ENCODE measurements at places on chromosomes 11 and 22.
A peak's percentile ranks its signal among the peaks of the same experiment; 100 is the strongest.

DNA sequence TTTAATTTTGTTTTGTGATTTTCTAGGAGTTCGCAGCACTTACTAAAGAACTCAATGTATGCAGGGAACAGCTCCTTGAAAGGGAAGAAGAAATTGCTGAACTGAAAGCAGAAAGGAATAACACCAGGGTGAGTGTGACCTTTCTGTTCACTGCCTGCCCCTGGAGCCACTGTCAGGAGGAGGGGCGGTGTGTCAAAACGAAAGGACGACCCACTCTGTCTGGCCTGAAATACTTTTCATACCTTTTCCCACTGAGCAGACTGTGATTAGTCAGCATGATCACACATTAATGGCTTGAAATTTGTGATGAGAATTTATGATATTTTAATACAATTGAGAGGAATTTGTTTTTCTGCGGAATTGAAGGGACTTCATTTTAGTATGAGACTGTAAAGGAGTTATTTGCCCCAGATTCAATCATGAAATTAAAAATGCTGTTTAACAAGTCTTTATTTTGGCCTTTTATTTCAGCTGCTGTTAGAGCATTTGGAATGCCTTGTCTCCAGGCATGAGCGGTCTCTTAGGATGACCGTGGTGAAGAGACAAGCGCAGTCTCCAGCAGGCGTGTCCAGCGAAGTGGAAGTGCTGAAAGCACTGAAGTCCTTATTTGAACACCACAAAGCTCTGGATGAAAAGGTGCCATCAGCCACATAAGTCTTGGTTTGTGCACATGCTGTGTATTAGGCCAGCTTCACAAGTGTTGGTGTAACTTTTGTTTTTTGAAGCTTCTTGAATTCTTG is 54.1 kb downstream of the PPFIA1 start:
- no peak for DNase-seq

- no peak for DNase-seq
Observed at GRCh38 chr11:10930224-10930971, 72.5 kb upstream of the ZBED5 start.

DNA sequence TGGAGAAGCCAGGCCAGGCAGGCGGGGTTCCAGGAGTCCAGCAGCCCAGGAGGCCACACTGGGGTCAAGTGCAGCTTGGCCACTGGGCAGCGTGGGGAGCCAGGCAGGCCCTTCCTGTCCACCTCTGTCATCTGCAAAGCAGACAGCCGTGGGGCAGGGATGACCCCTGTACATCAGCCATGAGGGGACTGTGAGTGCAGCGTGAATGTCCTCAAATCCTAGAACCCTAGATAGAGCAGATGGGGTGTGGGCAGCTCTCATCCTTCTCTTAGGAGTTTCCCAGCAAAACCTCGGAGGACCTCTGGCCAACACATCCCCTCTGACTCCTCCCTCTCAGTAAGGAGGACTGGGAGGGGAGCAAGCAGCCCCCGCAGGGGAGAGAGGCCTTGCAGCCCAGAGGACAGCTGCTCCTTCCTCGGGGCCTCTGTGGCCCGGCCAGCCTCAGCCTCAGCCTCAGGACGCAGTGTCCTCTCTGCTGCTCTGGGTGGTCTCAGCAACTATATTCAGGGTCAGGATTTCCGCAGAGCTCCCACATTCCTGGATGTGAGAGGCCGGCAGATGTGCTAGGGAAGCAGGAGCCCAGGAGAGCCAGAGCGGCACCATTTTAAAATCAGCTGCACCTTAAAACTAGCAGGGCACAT is 820.5 kb downstream of the BRD1 start:
- DNase-seq: no peak

- no peak for DNase-seq
Observed at GRCh38 chr11:74776546-74776945, 27.9 kb downstream of the RNF169 start.

DNA sequence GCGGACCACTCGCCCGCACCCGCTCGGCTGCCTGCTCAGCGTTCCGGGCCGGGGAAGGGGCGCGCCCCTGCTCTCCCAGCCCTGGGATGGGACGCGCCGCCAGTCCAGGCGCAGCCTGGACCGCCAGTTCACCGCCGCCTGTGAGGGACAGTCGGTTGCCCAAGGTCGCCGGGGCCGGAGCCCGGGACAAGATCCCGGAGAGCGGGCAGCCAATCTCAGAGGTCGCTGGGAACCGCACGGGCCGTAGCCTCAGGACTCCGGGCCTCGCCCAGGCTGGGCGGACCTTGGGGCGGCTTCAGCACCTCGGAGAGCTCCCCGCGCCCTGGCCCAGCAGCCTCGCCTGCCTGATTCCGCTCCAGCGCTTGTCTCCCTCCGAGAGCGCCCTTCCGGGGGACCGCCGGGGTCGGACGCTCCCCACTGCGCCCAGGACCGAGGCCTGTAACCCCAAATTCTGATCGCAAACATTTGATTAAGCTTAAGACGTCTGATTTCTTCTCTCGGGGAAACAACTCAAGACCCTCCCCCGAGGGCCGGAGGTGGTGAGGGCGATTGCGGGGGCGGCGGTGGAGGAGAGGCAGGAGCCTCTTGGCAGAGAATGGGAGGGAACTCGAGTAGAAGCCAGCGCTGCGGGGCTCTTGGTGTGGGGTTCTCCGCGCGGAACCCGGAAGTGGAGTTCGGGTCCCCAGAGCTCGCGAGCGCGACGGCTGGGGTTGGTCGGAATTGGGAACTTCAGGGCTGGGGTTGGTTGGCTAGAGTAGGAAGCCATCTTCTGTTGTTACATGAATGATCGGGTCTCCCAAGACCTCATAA is 1.1 kb upstream of the CHRM4 start:
- DNase-seq: peak; percentile 76

- DNase-seq: no peak
Observed at GRCh38 chr22:43171607-43172006, 15.3 kb downstream of the TTLL12 start.

GRCh38 chr22:30649430-30650007 is 13.9 kb downstream of the SLC35E4 start:
- DNase-seq: peak; percentile 70

DNA sequence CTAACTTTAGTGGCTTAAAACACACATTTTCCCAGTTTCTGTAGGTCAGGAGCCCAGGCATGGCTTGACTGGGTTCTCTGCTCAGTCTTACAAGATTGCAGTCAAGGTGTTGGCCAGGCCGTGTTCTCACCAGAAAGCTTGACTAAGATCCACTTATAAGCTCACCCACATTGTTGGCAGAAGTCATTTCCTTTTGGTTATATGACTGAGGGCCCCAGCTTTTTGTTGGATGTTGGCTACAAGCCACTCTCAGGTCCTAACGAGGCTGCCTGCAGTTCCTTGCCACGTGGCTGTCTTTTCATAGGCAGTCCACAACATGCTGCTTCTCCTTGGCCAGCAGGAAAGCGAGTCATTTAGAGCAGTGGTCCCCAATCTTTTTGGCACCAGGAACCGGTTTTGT is 79.3 kb upstream of the CRTAM start:
- no peak for DNase-seq

DNA sequence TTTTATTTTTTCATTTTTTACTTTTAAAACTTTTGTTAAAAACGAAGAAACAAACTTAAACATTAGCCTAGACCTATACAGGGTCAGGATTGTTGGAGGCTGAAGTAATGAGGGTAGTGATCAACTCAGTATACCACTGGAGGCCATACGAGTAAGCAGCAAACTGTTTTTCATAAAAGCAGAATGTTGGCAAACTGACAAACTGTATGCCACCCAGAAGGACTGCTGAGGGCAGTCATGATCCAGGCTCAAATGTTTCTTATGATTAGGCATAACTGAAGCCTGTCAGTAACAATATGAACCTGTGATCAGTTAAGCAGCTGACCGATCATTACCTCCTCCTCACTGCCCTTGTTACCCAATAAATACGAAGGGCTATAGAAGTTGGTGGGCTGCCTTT is 10.2 kb upstream of the SC5D start:
- DNase-seq: no peak

DNA sequence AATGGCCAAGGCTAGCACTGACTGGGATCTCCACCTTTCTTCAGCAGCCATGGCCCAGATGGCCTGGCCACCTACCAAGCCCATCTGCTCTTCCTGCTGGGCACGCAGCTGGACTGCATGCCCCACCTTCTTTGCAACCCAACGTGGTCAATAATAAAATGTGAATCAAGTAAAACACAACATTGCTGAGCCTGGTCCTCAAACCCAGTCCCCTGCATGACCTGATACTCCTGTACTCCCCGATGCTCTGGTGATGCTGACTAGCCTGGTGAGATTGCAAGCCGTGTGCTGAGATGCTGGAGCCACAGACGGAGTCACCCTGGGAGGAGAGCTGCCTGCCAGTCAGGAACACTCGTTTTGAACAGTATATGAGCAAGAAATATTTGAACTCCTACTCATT is 34.0 kb downstream of the PARVG start:
- no peak for DNase-seq

DNA sequence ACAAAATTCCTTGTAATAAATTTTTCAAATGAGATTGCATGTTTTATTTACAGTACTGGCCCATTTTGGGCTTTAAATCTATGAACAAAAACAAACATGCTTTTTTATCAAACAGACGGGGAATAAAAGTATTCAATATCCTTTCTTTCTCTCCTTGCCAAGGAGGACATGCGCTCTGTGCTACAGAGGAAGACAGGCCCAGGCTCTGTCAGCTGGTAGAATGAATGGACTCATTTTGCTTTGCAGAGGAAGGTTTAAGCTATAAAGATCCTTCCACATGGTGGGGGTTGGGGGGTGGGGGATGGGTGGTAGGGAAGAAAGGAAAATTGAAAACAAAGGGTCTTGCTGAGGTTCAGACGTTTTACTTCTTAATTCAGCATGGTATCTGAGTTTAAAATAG is 575.6 kb downstream of the INSC start:
- DNase-seq: no peak

GRCh38 chr11:99987821-99988470 is 699.1 kb upstream of the ARHGAP42 start:
- no peak for DNase-seq

DNA sequence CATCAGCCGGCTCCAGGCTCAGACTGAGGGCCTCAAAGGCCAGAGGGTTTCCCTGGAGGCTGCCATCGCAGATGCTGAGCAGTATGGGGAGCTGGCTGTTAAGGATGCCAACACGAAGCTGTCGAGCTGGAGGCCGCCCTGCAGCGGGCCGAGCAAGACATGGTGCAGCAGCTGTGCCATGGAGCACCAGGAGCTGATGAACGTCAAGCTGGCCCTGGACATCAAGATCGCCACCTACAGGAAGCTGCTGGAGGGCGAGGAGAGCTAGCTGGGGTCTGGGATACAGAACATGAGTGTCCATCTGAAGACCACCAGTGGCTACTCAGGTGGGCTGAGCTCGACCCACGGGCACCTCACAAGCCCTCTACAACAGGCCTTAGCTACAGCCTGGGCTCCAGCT is 4.0 kb upstream of the SCUBE2 start:
- no peak for DNase-seq

GRCh38 chr22:39343259-39344045 is 6.3 kb upstream of the SYNGR1 start:
- DNase-seq: peak; percentile 63

DNA sequence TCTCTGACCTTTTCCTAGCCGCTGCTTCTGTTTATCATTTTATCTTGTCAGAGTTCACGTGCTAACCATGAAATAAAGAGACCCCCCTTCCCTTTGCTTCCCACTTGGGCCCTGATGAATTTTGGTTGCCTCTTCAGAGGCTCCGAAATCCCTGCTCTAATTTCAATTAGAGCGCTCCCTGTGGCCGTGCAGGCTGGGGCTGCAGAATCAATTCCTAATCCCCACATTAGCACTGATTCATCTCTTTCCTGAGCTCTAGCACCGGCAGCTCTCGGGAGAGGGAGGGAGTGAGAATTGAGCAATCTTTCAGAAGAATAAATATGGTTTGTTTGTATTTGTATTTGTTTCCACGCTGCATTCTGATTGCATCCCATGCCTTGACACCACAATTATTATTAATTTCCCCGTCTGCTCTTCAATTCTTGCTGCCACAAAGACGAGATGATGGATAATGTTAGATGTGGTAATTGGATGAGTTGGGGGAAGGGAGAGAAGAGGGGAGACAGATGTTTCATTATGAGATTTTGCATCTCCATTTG is 76.9 kb downstream of the NTM start:
- DNase-seq: no peak

DNA sequence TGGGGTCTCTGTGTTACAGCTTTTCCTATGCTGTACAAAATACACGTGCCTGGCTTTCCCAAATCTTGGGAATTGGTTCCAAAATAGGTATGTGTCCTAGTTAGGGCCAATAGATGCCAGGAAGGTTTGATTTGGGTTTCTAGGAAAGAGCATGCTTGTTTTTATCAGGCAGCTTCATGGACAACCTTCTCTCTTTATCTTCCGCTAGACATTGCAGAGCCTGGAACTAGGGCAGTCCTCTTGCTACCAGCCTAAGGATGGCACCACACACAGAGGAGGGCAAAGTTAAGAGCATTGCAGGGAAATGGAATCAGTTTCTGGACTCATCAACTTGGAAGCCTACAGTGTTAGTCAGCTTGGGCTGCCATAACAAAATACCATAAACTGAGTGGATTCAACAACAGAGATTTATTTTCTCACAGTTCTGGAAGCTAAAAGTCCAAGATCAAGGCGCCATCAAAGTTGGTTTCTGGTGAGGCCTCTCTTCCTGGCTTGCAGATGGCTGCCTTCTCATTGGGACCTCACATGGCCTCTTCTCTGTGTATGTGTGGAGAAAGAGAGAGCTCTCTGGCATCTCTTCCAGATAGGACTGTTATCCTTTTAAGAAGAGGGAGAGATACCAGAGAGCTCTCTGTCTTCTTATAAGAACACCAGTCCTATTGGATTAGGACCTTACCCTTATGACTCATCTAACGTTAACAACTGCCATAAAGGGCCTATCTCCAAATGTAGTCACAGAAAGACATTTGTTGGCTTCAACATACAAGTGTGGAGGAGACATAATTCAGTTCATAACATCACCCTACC is 27.3 kb upstream of the CREB3L1 start:
- no peak for DNase-seq

DNA sequence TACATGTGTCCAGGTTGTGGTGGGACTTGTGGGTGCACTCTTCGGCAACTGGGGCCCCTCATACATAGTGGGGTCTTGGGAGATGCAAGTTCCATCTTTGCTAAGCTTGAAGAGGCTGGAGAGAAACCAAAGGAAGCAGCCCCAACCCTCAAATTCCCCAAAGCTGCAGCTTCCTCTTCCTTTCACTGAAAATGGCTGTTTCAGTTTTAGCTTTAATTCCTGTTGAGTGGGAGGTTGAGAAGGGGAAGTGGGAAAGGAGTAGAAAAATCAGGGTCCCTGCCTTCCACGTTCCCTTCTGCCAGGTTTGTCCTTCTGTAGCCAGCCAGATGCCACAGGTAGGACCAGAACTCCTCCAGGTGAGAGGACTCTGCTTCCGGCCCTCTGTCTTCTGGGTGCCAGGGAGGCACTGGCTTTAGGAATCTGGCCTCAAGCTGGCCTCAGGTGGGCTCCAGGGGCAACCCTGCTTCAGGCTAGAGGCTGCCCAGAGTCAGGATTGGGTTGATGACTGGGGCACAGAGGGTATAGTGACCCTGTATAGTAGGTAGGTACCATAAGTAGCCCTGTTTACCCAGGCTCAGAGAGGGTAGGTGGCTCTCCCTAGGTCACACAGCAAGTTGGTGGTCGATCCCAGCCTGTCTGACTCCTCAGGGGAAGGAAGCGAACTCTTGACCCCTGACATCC is 16.2 kb downstream of the P2RY6 start:
- no peak for DNase-seq

GRCh38 chr11:19951558-19952115 is 208.6 kb downstream of the DBX1 start:
- no peak for DNase-seq

- DNase-seq: no peak
Observed at GRCh38 chr11:35277827-35278226, 138.9 kb downstream of the CD44 start.

All from amniotic stem cell (primary cell).